ENCODE measurements at places on chromosomes 1 and 21.

DNA sequence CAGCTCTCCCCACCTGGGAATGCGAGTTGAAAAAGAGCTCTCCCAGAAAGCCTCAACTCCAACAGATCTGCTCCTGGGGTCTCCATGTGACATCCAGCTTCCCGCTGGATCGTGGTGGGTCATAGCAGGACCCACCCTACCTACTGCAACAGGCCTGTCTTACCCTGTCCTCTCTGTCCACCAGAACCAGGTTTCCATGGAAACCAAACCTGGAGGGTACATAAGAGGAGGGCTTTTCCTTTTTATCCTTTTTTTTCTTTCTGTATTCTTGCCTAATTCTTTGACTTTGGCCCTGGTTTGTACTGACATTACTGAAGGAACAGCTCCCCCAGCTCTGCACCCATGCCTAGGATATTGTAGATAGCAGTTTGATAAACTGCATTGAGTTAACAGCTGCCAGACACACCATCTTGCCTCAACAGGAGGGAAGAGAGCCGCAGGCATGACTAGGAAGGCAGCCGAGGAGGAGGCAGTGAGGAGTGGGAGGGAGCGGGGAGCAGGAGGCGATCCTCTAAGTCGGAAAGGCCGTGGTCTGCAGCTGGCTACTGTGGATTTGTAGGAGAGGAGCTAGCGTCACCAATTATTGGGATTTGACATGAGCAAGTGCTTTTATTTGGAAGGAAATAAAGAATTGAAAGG lies 9.7 kb upstream of the FMOD start:
- DNase-seq = no peak

DNA sequence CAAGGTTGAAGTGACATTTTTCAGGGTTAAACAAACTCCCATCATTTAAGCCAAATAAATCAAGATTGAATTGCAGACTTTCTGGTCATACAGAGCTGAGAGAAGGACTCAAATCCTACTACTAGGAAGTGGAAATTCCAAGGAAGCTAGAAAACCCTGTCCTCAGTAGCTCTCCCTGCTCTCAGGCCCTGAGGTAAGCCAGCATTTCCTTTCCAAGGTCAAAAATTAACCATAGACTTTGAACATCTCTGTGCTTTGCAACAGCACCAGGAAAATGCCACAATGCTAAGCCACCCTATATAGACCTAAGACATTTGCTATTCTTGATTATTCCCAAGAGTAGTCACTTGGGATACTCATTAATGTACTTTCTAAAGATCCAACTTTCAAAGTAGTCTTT lies 45.1 kb downstream of the LUZP1 start:
- DNase-seq = no peak

DNA sequence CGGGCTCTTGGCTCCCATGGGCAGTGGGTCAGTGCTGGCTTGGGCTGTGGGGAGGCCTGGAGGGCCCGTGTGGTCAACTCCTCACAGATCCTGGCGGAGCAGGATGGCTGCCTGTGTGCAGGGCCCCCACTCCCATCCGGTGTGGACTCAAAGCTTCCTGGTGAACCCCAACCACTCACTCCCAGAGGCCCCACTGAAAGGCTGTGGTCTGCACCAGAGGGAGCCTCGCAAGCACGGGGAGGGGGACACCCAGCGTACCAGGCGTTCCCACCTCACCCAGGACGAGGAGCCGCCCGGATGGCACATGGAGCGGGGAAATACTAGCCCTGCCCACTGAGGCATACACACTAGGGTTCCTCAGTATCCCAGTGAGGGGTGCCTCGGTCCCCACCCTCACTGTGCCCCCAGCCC lies 75.4 kb upstream of the ACTRT2 start:
- no peak for DNase-seq

DNA sequence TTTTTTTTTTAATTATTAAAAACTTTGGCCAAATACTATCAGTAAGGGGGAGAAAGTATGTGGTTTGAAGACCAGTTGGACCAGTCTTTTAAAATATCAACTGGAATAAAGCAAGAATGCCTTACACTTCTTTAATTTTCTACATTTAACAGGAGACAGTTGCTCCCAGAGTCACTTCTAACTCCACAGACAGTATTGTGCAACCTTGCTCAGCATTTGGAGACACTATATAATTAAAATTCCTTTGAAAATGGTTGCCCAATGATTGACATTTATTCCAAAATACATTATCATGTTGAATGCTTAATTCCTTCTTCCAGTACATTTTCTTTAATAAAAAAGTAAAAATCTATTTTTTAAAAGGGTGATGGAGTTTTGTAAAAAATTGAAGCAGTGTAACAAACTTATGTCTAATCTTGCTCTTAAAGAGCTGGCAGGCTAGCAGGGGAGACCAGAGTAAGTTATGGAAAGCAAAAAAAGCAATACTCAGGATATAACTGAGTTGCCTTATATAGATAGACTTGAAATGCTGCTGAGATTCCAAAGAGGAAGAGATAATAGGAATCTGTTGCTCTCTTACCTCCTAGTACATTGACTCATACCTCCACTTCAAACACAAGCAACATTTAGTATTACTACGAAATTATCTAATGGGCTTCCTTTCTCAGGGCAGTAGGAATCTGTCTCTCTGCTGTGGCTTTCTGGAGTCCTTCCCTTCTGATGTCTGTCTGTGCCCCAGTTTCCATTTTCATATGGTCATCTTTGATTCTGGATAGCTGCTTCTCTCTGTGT lies 69.7 kb upstream of the RGL1 start:
- DNase-seq = no peak

GRCh38 chr1:113194846-113195830 lies 122.1 kb downstream of the LRIG2 start:
- no peak for DNase-seq

- no peak for DNase-seq
Observed at GRCh38 chr1:32353886-32354570, 8.3 kb downstream of the FAM229A start.

- no peak for DNase-seq
Observed at GRCh38 chr1:25199819-25200620, 32.3 kb downstream of the SYF2 start.

DNA sequence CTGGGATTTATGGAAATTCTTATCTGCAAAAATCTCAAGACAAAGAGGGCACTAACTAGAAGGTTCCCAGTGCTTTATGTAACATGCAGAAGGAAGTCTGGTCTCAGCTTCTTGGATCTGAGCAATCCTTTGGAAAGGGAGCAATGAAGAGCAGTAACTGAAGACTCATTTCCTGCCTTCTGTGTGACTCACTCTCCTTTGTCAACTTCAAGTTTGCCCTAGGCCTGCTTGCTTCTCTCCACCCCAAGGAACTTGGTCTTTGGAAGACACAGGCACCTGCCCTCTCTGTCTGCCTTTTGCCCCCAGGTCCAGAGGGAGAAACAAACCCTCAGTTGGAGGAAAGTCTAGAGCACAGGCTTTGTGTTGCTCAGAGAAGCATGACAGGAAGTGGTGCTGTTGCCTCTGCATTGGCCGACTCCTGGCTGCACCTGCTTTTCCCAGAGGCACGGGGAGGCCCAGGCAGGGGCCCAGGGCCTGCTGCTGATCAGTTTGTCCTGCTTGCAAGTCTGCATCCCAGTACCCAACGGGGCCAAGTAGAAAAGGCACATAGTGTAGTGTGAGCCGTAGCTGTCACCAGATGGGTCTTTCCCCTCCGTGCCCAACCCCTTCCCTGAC lies 137.2 kb downstream of the DHRS3 start:
- no peak for DNase-seq

DNA sequence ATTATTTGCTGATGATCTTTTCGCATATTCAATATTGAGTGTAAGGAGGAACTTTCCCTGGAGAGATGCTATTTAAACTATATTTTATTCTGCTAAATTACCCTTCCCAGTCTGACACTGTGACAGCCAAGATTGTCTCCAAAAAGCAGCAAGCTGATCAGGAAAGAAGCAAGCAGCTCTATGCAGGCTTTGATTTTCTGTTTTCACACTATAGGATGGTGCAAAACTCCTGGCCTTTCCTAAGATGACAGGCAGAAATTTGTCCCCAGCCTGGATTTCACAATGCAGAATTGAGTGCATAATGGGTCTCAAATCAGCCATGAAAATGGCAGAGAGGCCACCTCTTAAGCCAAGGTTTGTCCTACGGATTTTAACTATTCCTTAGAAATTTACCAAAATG lies 1.1 kb downstream of the SGIP1 start:
- DNase-seq = no peak

- no peak for DNase-seq
Observed at GRCh38 chr1:1308756-1309250, 406 bp downstream of the PUSL1 start.

- DNase-seq = no peak
Observed at GRCh38 chr21:17488620-17489019, 24.2 kb upstream of the CXADR start.

DNA sequence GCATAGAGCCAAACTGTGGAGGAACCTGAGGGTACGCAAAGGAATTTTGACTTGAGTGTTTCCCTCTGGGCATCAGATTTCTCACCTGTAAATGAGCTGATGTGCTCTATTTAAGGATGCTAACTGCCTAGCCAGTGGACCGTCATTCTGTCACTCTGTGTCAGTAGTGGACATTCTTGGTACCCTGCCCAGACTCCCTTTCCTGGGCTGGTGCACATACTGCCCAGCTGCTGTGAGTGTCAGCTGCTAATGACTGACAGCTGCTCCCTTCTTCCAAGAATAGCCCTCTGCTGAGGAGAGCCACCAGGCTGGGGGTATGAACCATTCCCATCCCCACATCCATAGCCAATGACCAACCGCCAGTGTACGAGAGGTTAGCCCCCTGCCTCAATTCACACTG lies 193.1 kb upstream of the DAB1 start:
- DNase-seq = no peak

- no peak for DNase-seq
Observed at GRCh38 chr1:76500116-76500515, 367.2 kb upstream of the ST6GALNAC5 start.

DNA sequence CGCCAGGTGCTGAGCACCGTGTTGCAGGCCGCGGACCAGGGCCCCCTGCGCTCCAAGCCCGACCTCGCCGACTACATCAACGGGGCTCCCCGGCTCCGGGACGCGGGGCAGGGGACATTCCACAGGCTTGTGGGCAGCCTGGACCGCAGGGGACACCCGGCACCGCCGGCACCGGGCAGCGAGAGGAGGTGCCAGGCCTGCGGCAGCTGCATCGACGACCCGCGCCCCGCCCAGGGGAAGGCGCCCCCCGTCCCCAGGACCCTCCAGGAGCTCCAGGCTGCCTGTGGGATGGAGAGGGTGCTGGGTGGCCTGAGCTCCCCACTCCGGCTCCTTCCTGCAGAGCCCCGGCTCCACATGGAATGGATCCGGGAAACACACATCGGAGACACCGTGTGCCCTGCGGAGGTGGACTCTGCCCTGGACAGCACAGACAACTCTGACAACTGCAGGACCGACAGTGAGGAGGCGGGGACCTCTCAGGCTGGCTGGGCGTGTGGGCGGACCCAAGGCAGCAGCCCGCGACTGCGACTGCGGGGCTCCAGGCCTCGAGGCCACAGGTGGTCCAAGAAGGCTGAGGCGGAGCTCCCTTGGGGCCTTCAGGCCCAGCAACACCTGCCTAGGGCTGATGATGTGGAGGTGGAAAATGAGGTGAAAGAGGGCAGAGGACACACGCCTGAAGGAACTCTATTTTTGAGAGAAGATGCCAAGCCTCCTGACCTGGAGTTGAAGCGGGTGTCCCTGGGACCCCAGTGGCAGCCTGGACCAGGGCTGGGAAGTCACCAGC lies 22.8 kb downstream of the KIAA1614 start:
- DNase-seq = no peak

DNA sequence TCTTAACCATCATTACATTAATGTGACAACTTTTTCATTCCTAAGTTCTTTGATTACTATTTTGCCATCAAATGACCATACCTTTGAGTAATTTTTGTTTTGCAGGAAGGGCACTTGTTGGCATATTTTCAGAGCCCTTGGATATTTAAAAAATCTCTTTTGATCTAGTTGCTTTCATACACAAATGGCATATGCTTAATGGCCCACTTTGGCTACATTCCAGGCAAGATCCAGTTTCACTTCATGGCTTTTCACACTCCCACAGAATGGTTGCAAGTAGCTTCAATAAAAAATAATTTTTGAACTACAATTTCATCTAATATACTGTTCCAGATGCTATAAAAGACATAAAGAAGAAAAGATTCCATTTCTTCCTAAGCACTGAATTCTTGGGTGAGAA lies 18.1 kb downstream of the ADAM30 start:
- DNase-seq = peak; percentile 78

DNA sequence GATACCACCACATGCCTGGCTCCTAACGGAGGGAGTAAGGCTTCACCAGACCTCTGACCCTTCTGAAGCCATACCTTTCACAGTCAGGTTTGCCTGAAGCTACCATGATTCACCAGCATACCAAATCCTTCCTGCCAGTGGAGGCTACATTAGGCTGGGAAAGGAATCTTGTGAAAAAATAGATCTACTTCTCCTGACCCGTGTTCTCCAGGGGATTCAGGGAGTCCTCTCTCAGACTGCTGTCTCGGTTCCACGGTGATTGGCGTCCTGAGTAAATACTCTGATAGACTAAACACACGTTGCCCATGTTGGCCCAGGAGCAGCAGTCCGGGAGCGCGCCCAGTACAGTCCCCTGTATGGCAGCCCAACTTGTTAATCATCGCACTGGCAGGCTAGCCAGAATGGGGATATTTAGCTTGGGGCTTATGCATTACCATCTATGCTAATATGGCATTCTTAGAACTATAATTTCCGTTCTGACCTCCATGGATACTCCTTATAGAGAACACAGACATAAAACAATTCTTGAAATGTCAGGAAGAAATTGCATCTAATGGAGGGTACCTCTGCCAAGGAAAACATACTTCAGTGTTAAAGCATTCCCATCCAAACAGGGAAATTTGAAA lies 173.2 kb downstream of the ROR1 start:
- no peak for DNase-seq

- DNase-seq = no peak
Observed at GRCh38 chr1:39617488-39618049, 21.9 kb downstream of the HEYL start.

DNA sequence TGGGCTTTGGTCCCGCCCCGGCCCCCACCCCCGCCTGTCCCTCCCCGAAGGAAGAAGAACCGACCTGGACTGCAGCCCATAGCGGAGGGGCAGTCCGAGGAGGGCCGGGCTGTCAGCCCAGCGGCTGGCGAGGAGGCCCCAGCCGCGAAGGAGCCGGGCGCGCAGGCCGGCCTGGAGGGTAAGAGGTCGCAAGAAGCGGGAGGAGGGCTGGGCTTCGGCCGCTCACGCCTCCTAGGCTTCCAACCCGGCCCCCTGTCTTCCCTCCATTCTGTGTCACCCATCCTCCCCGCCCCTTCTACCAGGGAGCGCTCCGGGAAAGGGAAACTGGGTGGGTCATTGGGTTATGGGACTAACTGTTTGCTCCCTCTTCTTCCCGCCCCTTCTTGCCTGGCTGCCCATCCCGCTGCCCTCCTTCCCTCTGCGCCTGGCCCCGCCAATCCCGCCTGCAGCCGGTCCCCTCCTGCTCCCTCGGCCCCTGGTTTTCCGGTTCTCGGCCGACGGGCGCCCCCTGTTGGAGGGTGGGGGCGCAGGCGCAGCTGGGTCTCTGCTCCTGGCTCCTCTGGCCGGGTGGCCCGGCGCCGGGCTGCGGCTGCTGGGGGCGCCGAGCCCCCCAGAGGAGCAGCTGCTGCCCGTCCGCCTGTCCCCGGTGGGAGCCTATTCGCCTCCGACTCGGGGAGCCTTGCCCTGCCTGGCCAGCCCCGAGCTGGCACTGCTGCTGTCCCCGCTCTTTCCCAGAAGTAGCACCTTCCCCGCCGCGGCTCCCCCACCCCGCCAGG lies 2.4 kb downstream of the RUSC1 start:
- peak; percentile 85 for DNase-seq
